NCI-H510A treated with DMSO at 0.1 percent for 48 hours (cell line): ENCODE measurements at places on chromosomes 4 and X.

DNA sequence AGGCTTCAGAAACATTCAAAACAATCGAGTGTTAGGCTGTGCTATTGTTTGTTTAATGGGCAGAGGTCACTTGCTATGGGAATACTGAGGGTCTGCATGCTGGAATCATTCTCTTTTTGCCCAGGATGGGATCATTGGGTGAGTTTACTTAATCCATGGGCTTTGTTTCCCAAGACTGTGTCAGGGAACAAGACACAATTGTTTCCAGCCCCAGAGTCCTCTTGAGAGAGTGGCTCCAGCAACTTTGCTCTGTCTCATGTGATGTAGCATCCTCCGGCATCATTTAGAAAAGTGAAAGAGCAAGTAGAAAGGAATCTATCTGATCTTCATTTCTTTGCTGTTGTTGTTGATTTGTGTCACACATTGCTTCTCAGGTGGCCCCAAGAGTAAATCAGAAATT, 1.8 kb downstream of the TENM3 start:
- no peak for DNase-seq

DNA sequence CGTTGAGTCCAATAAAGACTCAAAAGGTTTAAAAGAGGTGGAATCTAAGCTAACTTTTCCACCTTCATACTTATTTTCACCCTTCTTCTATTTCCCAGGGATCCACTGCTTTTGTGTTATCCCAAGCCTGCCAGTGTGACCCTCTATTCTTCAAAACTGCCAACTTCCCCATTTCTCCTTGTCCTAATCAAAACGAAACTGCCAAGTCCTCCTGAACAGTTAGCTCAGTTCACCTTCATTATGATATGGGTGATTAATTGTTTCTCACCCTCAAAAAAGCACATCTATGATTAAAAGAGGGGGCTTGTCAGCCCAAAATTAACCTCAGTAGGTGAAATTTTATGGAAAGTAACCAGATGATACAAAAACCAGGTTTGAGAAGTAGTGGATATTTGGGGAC, 108.4 kb downstream of the GUCY2F start:
- DNase-seq = no peak

DNA sequence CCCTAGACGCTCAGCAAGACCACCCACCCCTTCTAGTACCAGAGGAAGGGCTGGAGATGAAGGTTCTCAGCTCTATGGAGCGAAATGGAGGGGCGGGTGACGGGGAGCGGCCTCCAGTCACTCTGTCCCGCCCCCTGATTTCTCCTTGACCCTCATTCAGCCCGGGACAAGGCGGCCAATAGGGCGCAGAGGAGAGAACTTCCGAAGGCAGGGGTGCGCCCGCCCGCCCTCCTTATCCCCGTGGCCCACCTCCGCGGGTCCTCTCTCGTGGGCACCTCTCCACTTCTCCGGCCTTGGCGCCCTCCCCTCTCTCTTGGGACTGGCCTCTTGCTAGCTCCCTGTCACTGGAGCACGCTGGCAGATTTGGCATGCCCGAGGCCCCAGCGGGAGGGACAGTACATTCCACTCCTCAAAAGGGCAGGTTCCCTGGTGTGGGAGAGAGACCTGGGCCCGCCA, 1.1 kb upstream of the SEPTIN6 start:
- DNase-seq = no peak

DNA sequence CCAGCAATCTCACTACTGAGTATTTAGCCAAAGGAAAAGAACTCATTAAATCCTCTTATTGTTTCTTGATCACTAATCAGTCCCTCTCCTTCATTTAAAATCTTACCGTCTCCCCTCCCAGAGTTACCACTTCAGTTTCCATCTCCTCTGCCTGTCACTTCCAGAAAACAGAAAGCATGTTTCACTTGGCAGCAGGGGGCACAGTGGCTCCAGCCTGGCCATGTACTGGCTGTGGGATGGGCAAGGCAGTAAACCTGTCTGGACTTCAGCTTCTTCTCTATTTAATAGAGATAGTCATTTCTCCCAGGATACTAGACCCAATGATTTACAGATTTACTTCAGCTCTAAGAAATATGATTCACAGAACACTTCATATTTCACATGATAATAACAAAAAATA, 63.2 kb downstream of the CD40LG start:
- DNase-seq = no peak

- no peak for DNase-seq
Measured at GRCh38 chr4:145316897-145317574, 136.6 kb upstream of the OTUD4 start.
